ENCODE measurements at places on chromosomes 11 and 22.

DNA sequence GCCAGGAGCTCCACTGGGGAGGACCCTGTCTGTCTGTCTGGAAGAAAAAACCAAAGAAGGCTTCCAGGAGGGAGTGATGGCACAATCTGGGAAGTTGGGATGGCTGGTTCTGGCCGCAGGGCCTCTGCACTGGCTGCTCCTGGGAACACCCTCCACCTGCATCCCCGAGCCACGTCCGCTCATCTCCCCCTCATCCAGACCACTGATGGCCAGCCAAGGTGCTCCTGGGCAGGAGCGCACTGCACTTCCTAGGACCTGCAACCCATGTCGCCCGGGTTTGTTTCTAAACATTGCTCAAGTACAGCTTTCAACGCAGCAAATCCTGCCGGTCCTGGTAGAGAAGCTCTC is 4.9 kb upstream of the IFITM10 start:
- no peak for DNase-seq

DNA sequence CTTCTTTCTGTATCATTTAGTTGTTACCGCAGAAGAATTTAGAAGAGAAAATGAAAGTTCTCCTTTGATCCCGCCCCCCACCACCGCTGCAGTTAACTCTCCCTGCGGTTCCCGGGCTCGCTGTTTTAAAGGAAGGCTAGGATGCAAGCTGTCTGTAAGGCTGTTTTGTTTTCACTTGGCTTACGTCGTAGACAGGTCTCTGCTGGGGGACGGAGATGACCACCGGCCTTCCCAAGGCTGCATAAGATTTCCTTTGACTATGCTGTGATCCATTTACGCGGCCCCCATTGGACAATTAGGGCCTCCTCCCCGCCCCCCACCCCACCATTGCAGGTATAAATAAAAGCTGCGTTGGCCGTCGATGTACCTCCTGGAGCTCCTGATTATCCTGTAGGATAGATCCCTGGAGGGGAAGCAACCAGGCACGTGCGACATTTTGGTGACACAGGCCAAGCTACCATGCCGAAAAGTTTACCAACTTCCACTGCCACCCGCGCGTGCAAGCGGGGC is 1.4 kb upstream of the CPT1A start:
- DNase-seq: peak; percentile 45

DNA sequence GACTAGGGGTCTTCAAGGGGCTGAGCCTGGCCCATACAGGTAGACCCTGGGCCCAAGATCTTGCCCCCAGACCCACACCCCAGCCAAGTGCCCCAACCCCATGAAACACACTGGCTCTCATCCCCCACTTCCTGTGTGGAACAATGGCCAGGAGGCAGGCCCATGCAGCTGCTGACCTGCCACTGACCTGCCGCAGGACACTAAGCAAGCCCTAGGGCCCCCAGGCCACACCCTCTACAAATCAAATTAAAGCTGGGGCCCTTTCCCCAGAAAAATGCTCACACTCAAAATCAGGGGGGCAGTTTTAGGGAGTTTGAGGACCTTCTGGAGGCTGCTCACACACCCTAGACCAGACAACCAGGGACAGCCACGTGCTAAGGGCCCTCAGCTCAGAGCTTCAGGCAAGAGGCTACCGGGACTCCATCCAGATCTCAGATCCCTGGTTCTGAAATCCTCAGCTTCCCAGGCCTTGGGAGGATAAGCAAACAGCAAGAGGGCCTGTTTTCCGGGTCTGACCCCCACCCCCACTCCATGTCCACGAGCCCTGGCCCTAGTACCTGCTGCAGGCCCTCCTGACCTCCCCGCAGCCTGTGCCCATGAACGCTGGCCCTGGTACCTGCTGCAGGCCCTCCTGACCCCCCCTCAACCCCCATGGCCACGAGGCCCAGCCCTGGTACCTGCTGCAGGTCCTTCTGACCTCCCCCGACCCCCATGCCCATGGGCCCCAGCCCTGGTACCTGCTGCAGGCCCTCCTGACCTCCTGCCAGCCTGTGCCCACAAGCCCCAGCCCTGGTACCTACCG is 10.0 kb downstream of the CARD10 start:
- no peak for DNase-seq

DNA sequence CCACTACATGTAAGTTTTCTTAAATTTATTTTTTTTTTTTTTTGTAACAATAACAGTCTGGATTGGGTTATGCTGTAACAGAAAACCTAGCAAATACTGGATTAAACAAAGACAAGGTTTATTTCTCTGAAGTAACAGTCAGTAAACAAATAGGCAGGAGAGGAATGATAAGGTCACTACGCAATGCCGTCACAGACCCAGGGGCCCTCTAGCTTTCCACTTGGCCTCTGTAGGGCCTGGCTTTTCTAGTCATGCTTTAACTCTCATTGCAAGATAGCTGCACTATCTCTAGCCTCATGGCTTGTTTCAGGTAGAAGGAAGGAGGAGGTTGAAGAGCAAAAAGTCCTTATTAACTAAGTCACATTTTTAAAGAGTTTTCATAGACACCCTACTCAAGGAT is 6.5 kb downstream of the OR10A6 start:
- no peak for DNase-seq

DNA sequence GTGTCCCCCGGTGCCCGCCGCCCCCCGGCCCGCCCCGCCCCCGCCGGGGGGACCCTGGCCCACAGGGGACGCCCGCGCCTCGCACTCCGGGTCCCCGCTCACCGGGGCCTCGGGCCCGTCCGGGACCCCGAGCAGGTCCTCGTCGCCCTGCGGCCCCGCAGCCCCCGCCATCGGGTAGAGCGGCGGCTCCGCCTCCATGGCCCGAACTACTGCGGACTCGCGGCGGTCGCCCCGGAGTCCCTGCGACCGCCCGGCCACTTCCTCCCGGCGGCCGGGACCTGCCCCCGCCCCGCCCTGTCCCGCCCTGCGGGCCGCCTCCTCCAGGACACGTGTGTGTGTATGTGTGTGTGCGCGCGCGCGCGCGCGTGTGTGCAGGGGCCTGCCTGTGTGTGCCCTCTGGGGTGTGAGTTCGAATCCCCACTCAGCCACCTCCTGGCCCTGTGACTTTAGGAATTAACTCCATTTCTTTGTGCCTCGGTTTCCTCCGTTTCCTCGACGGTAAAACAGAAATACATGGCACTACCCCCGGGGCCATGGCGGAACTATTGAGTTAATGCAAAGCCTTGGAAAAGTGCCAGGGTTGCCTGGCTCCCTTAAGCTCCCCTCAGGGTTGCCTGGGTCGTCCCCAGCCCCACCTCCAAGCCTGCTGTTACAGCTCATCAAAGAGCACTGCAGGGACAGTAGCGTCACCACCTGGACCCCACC is at the start of gene UNC93B1:
Gene UNC93B1 (minus strand): TSS at position 252 of the 705 bp plus-strand sequence. CDS start 54 bp downstream, at position 198.
- DNase-seq: peak; percentile 76

DNA sequence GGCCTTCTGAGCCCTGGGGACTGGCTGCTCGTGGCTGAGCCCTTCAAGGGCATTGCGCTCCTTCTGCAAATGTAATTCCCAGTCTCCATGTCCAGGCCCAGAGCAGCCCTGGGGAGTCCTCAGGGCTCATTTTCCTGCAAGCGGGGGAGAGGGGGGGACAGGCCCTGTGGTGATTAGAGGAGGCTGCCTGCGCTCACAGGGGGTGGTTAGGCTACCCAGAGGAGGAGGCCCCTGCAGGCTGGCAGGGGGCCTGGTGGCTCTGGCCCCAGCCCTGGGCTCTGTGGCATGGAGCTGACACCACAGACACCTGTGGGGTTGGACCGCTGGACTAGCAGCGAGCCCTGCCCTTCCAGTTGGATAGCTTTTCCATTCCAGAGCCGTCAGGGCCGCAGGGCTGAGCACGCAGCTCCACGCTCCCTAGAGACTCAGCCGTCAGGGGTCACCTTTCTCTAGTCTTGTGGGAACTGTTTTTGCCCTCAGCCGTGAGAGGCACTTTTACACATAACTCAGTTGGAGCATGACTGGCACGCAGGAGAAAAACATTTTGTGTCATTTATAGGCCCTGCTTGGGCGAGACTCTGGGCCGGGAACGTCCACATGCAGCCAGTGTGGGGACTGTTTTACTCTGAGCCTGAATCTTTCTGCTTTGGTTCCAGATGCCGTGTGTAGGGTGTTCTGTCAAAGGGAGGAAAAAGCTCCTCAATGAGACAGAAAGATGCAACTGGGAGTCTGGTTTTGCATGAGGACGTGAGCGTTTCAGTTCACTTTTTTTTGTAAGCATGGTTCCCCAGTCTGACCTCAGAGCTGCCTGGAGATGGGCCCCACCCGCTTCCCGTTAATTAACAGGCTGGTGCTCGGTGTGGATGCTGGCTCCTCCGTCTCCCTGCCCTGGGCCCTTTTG is 58.1 kb downstream of the LRP5 start:
- DNase-seq: no peak

DNA sequence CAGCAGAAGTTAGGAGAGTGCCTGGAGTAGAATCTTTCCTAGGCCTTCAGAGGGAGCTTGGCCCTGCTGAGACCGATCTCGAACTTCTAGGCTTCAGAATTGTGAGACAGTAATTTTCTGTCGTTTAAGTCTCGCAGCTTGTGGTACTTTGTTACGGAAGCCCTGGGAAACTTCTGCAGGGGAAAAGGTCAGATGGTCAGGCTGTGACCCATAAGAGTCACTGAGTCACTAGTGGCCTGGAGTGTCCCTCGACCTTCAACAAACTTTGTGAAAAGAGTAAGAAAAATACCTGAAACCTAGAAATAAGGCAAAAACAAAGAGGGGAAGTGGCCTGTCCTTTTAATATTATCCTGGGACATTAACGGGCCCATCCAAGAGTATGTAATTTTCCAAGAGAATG is 34.6 kb downstream of the CSNK2A3 start:
- DNase-seq: no peak

GRCh38 chr11:19730373-19730772 is 17.7 kb downstream of the NAV2 start:
- no peak for DNase-seq

Data from stimulated activated CD4-positive, alpha-beta T cell treated with anti-CD3 and anti-CD28 coated beads, Interleukin-12 subunit alpha, Interleukin-12 subunit beta, amount 100 ng/mL, for 4 hours (primary cell).